SK-MEL-5 (cell line): ENCODE measurements at places on chromosomes 13 and 19. TPM values are rescaled to one million over a fixed set of nuclear protein-coding genes. Genes with fewer than 3 reads are reported as not detected.

BIVM gene
- 15.5 and 17.2 TPM in 2 replicates for total RNA-seq

UNC13A gene
- total RNA-seq: 0.26 and 0.61 TPM in 2 replicates

TEX101 gene
- total RNA-seq: not detected in 2 replicates

HIPK4 gene
- 0.08 TPM in 1 of 2 replicates, not detected in the other for total RNA-seq

PCDH20 gene
- total RNA-seq: 2.8 and 3.3 TPM in 2 replicates

OVOL3 gene
- not detected in 2 replicates for total RNA-seq
